Heart left ventricle (tissue), 16 donors: ENCODE measurements at places on chromosomes 5 and 9. TPM values are rescaled to one million over a fixed set of nuclear protein-coding genes. Genes with fewer than 3 reads are reported as not detected.

CAVIN4 gene
- 62.3 TPM for total RNA-seq

F2R gene
- total RNA-seq: 13.6 TPM

PCDHA9 gene
- total RNA-seq: 0.08 TPM

GPR150 gene
- total RNA-seq: not detected

DOK3 gene
- 2.1 TPM for total RNA-seq
